ENCODE measurements at places on chromosomes 3 and 15.

DNA sequence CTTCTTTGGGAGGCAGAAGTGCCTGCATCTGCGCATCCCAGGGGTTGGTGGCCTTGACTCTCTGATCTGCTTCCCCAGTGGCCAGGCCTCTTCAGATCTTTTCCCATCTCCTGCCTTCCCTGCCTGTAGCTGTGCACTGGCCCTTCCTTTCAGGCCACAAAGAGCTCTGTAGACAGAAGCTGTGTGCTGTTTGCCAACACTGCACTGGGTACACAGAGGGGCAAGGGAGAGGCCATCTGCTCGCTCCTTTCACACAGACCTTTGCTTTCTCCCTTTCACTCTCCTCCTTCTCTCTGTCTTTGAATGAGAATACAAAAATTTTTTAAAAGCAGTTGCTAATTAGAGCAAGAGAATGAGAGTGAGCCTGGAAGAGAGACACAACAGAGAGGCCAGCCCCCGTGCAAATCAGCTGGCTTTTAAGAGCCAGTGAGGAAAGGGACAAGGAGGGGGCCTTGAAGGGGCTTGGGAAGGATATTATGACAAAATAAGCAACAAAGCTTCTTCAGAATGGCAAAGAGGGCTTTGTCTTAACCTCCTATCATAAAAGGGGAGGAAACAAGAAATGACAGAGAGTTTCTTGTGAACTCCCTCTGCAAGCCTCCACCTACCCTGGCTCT, 170.9 kb downstream of the EPHB1 start:
- DNase-seq = no peak

DNA sequence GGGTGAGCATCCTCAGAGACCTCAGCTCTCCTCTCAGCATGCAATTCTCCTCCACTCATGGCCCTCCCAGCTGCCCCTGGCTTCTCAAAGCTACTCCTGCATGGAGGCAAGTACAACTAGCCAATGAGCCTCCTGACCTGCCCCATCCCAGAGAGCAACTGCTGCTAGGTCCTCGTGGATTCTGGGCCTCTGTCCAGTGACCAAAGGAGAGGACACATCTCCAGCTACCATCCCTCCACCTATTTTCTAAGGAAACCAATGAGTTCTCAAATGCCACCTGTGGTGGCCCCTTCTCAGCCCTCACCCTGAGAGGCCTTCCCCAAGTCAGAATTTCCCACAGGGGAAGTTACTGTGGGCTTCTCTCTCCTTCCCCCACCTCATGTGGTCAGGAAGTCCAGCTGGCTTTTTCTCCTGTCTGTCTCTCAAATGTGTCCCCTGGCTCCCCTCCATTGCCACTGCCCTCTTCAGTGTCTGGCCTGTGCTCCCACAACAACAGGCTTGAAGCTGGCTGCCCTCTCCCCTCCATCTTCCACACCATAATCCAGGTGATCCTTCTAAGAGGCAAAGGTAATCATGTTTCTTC, 43.0 kb downstream of the LIPC start:
- DNase-seq = no peak

GRCh38 chr3:85737846-85738245, 779.1 kb downstream of the CADM2 start:
- no peak for DNase-seq

GRCh38 chr3:25558796-25559195, 105.9 kb downstream of the TOP2B start:
- DNase-seq = no peak

DNA sequence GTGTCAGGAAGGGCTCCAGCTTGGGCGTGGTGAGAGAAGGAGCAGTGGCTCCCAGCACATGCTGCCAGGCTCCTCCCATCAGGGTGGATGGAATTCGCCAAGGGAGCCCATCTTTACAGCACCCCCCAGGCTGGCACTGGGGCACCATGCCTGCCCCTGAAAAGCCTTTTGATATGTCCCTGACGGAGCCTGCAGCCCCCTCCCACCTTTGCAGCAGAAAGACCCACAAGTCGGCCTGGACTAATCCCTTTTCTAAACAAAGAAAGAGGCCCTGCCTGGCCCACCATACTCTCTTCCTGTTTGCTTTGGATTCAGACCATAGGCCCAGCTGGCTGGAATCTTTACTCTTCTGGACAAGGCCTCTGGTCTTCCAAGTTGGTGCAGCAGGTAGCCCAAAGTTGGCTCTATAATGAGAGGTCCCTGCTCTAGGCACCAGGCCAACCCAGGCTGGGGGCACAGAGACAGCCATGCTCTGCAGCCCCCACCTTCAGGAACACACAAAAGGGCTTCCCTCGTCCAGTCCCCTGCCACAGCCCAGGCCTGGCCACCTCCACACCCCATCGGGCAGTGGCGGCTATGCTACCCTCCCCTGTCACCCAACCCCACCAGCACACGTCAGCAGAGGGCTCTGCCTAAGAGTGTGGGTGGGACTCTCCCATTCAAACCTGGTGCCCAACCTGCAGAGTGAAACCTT, 5.4 kb downstream of the ANPEP start:
- DNase-seq = no peak

DNA sequence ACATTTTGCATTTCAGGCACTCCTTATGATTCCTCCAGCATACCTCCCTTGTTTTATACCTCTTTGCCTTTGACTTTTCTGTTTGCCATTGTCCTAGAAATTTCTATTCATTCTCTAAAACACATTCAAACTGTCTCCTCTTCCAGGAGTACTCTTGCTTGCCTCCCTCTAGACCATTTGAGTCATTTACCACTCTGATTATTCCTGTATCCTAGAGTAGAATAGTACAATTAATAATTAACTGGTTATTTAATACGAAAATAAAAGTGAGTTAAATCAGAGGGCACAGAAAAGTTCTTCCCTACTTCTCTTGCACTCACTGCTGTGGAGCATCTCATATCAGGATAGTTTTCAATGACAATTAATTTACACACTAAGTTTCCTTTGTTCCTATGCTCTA, 290.2 kb upstream of the RORA start:
- no peak for DNase-seq

GRCh38 chr3:24017305-24017704, 72.2 kb downstream of the NR1D2 start:
- no peak for DNase-seq

- DNase-seq = peak; percentile 66
These were observed 242.6 kb upstream of the TOPAZ1 start for GRCh38 chr3:43998836-43999727.

DNA sequence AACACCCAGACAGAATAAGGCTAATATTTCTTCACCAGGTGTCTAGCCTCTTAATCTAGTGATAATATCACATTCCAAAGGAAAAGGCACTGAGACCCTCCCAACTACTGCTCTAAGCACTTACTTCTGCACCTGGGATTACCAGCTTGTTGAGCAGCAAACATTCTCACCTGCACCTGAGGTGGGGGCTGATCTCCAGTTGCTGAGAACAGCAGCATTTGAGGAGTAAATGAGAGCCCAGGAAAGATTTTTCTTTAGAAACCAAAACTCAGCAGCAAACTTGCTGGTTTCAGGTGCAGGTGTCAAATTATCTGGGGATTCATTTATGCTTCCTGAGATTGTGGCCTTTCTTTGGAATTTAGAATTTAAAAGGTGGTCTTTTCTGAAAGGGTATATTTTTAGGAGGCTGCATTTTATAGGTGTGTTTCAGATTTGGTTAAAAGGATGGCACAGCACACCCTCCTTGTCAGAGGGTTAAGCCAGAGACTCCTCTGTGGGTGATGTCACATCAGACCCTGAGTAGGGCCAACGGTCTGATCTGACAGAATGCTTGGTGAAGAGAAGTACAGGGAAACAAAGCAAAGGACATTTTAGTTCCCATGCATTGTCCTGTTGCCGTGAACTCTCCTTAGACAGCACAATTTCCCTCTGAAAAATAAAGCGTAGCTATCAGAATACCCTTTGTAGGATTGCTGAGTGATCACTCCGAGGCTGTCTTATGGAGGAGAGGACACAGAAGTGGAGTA, 411.0 kb upstream of the ATP11B start:
- no peak for DNase-seq

- DNase-seq = no peak
These were observed 7.3 kb upstream of the BCL2A1 start for GRCh38 chr15:79978260-79978654.

DNA sequence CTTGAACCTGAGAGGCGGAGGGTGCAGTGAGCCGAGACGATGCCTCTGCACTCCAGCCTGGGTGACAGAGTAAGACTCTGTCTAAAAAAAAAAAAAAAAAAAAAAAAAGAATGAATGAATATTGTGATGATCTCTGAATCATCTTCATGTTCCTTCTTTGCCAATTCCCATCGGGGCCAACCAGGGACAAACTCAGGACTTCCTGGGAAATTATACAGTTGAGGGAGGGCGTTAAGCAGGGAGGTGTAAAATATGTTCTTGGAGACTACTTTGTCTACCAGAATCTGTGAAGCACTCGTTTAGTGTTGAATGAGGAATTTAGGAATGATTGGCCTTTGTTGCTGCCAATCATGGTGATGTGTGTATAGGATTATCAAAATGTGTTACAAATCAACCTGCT, 210.6 kb downstream of the PTPRG start:
- DNase-seq = no peak

- peak; percentile 49 for DNase-seq
These were observed 229.7 kb downstream of the ISL2 start for GRCh38 chr15:76566276-76566675.

DNA sequence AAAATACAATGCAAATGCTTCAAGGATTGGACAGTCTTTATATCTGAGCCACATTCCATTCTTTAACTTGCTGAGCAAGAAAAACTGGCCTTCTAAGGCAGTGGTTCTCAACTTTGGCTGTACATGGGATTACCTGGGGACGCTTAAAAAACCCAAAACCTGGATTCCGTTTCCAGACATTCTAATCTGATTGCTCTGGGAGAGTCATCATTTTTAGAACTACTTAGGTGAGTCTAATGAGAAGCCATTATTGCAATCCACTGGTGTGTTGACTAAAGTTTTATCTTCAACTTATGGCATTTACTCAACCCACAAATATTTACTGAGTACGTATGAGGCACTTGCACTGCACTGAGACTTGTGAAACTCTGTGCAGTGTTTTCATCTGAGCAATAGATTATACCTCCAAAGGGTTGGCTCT, 195.7 kb upstream of the ATP11B start:
- DNase-seq = no peak

DNA sequence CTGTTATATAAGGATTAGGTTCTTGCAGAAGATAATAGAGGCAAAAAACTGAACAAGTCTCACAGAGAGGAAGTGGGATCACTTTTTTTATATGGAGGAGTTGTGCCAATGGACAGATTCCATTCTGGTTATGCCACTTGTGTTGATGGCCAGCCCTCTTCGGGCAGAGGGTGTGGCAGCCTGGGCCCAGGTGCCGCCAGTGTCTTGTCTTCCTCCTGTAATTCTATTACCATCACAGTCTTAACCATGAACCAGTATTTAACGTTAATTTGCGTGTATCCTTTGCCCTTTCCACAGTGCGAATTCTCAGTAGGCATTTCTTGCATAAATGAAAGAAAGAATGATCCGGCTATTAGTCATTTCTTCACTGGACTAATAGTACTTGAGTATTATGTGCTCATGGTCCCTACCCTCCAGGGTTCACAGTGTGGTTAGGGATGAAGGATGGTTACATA, 7.0 kb upstream of the USP4 start:
- peak; percentile 47 for DNase-seq

DNA sequence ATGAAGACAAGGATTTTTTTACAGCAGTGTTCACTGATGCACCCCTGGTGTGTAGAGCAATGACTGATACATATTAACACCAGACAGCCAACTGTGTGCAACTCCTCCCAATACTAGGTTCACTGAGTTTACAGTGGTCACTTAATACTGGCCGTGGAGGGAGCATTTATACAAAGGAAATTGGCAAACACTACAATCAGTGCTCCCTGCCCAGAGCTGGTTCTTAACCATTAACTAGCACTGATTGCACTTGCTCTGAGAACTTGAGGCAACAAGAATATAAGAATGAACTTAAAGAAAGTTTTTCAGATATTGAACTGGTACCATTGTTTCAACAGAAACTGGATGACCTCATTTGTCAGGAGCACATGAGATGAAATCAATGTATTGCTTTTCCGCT, 110.6 kb downstream of the MAGI1 start:
- DNase-seq = no peak

DNA sequence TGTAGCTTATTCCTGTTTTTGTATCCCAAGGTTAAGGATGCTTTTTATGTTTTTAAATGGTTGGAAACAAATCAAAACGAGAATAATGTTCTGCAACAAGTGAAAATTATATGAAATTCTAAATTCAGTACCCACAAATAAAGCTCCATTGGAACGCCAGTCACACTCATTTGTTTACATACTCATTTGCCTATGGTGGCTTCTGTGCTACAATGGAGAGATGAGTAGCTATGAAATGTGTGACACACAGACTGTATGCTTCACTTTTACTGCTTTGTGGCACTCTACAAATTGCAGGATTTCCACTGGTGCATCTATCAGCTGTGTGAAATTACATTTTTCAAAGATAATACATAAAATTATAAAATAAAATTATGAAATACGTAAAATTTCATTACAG, 112.2 kb upstream of the TSPAN3 start:
- DNase-seq = no peak

DNA sequence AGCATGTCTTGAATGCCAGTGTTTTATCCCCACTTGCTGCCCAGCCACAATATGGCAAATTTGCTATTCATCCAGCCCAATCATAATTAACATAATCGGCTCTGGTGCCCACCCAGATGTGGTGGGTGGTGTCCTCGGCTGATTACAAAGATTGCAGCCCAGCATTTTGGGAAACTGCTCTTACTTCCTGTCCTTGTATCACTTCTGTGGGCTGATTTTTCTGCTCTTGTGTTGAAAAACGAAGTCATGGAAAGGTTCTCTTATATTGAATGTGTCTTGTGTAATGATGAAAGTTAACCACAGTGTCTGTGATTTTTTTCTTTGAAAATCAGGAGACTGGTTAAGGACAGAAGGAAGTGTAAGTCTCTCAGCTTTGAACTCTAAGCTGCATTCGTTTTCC, 141.7 kb downstream of the CACNA2D3 start:
- DNase-seq = no peak

GRCh38 chr3:39122813-39123212, 15.3 kb downstream of the TTC21A start:
- no peak for DNase-seq

DNA sequence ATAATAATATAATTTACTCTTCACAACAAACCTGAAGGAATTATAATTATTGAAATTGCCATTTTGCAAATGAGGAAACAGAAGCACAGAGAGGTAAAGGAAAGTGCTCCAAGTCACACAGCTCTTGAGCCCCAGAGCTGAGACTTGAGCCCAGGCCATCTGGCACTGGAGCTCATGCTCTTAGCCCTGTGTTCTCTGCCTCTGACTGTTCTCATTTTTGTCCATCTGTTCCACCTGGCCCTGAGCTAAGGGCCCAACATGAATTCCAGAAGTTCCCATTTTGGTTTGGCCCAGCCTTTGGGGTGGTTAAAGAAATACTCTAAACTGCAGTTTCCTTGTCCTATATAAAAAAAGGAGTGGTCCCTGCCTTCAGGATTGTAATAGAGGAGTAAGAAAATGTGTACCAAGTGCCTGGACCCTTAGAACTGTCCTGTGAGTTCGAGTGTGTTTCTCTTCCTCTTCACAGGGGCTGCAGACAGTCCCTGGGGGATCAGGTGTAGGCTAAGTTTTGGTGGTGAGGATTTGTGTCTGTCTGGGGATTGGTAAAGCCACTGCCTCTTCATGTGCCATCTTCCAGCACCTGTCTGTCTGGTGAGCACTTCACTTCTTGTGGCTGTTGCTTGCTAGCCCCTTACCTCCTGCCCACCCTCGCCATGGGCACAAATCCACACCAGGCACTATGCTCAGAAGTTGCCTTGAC, 91.8 kb downstream of the DNAJB8 start:
- DNase-seq = no peak

Data from fibroblast of gingiva (primary cell).